ENCODE measurements at places on chromosomes 3 and 15.
A peak's percentile ranks its signal among the peaks of the same experiment; 100 is the strongest.

- peak; percentile 16 for DNase-seq
Observed at GRCh38 chr15:89575656-89576416, 567 bp downstream of the TICRR start.

DNA sequence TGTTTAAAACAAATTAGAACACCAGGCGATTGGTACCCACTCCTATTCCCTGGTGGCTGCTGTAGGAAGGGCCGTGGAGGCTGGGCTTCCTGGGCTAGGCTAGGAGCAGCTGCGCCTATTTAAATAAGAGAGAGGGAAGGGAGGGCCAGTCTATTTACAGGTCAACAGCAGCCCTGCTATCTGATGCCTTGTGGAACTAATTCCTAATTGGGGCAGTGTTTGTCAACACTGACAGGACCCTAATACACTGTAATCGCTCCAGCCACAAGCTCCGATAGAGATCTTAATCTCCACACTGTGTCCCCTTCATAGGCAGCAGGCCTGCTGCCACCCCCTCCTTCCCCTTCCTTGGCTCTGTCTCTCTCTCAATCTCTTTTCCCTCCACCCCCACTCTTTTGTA, 116.9 kb upstream of the SOX14 start:
- DNase-seq = no peak

GRCh38 chr3:160403028-160403545, 3.6 kb downstream of the SMC4 start:
- DNase-seq = no peak

DNA sequence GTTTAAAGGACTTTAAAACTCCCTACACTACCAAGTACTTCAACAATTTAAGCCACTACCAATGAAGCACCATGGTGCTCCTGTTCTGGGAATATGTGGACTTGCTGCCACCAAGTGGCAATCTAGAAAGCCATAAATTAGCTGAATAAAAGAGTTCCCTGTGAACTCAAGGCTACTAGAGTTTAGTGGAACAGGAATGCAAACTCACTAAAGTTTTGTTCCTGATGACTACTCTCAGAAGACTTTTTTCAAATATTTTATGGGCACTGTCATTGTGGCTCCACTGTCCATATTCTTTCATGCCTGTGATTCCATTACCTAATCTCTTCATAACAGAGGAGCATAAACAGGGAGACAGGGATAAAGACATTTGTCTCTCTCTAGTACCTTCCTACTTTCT, 63.9 kb downstream of the TMCC1 start:
- DNase-seq = peak; percentile 66

DNA sequence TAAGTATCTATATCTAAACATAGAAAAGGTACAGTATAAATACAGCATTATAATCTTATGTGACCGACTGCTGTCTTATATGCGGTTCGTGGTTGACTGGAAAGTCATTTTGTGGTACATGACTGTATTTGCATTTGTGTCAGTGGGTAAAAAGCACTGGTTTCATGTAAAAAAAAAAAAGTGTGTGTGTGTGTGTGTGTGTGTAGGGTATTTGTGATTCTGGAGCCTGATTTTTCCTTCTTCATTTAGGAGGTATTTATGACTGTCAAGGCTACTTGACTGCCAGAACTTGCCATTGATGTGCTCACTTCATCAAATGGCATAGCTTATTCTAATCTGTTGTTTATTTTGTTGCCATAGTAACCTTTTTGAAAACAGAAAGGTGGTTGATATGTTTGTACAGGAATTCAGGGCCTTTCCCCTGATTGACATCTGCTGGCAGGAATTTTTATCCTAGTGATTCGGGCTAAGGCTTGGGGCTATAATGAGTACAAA, 63.2 kb downstream of the AKAP13 start:
- DNase-seq = peak; percentile 77
